ENCODE measurements at places on chromosomes 5 and 9.

DNA sequence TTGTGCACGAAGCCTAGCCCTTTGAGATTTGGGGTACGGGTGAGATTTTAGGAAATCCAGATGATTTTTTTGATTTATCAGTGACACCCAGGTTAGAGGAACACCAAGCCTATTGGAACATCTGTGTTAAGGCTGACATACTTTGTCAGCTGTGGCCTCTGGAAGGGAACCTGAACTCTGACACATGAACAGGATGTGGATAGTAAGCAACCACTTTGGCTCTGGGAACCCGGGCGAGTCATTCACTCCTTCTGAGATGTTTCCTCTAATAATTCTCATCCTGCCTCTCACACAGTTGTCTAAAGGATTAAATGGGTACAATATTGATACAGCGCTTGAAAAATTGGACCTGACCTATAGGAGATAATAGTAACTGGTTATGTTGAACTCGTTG lies 67.8 kb downstream of the FGF1 start:
- no peak for DNase-seq

GRCh38 chr5:127922603-127923002 lies 161.0 kb upstream of the SLC12A2 start:
- no peak for DNase-seq

- DNase-seq = no peak
Measured at GRCh38 chr5:116739571-116739970, 164.9 kb upstream of the SEMA6A start.

- DNase-seq = no peak
Measured at GRCh38 chr5:66454186-66455078, 141.8 kb upstream of the MAST4 start.

DNA sequence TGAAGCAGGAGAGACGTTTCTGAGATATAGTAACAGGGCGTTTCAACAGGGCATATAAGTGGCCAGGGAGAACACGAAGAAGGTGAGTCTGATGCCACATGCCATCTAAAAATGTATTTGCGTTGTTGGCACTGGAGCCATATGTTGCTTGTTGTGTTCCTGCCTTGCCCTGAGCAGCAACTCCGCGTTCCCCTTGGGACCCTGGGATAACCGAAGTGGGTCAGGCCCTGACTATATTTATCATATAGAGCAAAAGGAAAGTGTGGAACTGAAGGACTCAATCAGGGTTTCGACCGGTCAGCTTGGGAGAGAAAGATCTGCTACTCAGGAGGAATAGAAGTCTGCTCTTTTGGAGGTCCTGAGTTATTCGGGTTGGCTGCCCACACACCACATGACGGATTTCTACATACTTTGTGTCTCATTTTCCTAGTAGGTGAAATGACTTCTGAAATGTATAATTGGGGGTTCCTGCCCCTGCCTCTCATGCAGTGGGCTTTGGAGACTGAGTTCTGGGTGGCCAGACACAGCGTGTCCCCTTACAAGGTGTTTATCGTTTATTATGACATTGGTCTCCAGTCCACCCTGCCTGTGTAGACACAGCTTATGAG lies 3.0 kb downstream of the STC2 start:
- DNase-seq = no peak

GRCh38 chr5:24642022-24642421 lies 2.8 kb downstream of the CDH10 start:
- DNase-seq = no peak

DNA sequence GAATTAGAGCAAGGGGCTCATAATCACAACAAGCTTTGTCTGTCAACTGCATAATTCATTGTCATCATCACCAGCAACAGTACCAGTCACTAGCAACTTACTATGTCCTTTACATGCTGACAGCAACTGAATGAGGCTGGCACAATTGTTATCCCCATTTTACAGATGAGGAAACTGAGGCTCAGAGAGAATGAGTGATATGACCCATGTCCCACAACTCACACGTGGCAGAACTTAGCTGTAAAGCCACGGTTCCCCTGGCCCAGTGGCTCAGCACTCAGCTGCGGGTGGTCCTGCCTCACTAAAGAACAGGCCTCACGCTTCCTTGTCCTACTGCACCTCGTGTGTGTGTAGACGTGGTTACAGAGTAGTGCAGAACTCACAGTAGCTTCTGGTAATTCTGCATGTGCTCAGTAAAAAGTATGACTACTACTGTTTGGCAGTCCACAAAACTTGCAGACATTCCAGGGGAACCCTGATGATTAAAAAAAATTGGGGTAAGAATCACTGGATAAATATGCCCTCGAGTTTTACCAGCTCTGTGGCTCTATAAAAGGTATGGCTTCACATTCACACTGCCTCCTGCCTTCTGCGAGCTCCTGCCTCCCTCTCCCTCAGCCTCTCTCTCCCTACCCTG lies 30.2 kb downstream of the AFAP1L1 start:
- DNase-seq = no peak

- DNase-seq = no peak
Measured at GRCh38 chr9:126027566-126027965, 280.4 kb downstream of the PBX3 start.

All from cortex of kidney (tissue), 1 donor.